ENCODE measurements at places on chromosomes 16 and 17.

- no peak overlapping the region for H3K27ac ChIP-seq
- no peaks in the 10 kb centered on the region for H3K27me3 ChIP-seq
Measured at GRCh38 chr16:84229471-84229870, 10.3 kb downstream of the KCNG4 start.

DNA sequence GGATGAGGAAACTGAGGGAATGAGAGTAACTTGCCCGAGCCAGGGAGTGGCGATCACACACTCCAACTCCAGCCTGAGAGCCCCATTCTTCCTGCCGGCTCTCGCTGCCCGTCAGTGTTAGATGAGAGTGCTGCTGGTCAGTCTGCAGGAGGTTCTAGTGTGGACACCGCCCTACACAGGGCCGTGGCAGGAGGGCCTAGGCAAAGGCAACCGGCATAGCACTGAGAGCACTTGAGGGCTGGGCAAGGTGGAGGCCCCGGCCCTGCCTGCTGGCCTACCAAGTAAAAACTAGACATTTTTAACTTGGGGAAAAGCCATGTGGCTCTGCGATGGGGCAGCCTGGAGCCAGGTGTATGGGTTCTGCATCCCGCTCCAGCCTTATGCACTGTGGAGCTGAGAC is 354.8 kb downstream of the SEC14L1 start:
- H3K36me3 ChIP-seq = peaks cover 68% of the 10 kb centered on the region
- H3K27me3 ChIP-seq = no peaks in the 10 kb centered on the region
- no peak overlapping the region for H3K4me3 ChIP-seq
- H3K4me1 ChIP-seq = peaks cover 5% of the 10 kb centered on the region
- H3K27ac ChIP-seq = no peak overlapping the region
- peak; percentile 68 for DNase-seq

GRCh38 chr17:36070427-36070826 is 6.4 kb downstream of the CCL18 start:
- no peaks in the 10 kb centered on the region for H3K36me3 ChIP-seq
- H3K27me3 ChIP-seq = peaks cover 3% of the 10 kb centered on the region
- H3K4me3 ChIP-seq = no peak overlapping the region
- H3K27ac ChIP-seq = no peak overlapping the region

- H3K27me3 ChIP-seq = peaks cover 42% of the 10 kb centered on the region
- H3K27ac ChIP-seq = no peak overlapping the region
- no peak overlapping the region for H3K4me3 ChIP-seq
- H3K4me1 ChIP-seq = no peaks in the 10 kb centered on the region
Measured at GRCh38 chr17:82366749-82367148, 4.8 kb upstream of the UTS2R start.

GRCh38 chr17:17877529-17878358 is 41.0 kb upstream of the SREBF1 start:
- no peaks in the 10 kb centered on the region for H3K27me3 ChIP-seq
- peak; percentile 94 for DNase-seq
- H3K4me1 ChIP-seq = peaks cover 20% of the 10 kb centered on the region
- H3K4me3 ChIP-seq = peak overlapping the region; percentile 31
- peaks cover 54% of the 10 kb centered on the region for H3K36me3 ChIP-seq

DNA sequence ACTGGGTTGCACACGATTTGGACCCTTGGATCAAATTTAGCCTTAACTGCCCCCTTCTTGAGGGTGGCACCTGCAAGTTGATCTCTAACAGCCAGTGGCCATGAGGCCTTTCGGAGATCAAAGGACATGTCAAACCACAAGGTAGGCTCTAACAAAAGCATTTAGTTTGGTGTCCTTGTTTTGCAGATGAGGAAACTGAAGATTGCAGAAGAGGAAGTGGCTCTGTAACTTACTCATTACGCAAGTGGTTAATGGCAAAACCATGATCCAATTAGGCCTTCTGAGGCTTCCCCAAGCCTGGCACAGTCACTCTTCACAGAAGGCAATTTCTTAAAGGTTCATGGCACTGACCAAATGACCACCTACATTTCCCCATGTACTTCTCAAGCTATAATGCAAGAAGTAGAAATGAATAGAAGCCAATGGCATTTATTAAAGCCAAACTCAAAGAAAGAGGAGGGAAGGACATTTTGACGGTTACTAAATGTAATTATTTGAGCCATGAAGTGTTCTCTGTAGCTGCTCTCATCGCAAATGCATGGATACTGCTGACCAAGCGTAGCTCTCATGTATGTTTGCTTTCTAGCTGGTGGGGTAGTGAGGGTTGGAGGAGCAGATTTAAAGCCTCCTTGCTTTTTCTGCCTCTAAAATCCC is 32.8 kb upstream of the ABCC12 start:
- no peak overlapping the region for H3K27ac ChIP-seq
- H3K4me3 ChIP-seq = no peak overlapping the region
- no peaks in the 10 kb centered on the region for H3K36me3 ChIP-seq
- peaks cover 9% of the 10 kb centered on the region for H3K27me3 ChIP-seq

DNA sequence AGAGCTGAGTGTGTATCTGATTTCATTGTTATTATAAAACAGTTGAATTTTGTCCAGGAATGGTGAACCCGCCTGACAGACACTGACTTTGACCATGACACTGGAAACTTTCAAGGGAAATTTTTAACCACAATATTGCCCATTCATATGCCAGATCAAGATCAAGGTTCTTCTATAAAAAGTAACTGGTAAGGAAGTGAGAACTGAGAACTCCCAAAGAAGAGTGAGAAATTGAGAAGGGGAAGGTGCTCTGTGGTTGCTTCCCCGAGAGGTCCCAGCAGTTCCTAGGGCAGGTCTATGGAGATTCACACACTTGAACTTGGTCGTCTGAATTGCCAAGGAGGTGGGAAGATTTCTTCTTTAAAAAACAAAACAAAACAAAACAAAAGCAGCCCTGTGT is 27.3 kb downstream of the SLC6A4 start:
- no peak for DNase-seq
- H3K27me3 ChIP-seq = peaks cover 2% of the 10 kb centered on the region
- H3K27ac ChIP-seq = no peak overlapping the region
- H3K36me3 ChIP-seq = no peaks in the 10 kb centered on the region
- no peaks in the 10 kb centered on the region for H3K4me1 ChIP-seq

DNA sequence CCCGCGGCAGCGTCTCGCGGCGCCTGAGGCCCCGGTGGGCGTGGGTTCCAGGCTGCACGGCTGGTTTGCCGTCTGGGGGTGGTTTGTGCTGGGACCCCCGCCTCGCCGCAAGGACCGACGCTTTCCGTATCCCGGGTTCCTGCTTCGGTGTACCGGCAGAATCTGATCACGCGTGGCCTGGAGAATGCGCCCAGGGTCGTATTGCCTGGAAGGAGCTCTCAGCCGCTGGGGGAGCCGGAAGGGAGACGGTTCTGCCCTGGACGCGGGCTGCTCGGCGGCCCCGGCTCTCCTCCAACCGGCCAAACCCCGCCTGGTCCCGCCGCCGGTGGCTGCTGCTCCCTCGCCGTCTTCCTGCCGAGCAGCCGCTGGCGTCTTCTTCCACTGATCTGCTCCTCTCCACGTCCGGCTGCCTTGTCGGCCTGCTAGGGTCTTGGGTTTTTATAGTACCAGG is 39.8 kb downstream of the ZNF778 start:
- no peaks in the 10 kb centered on the region for H3K27me3 ChIP-seq
- H3K4me3 ChIP-seq = peak overlapping the region; percentile 68
- H3K27ac ChIP-seq = no peak overlapping the region
- DNase-seq = peak; percentile 85

GRCh38 chr17:10073941-10074340 is 124.5 kb downstream of the GAS7 start:
- no peaks in the 10 kb centered on the region for H3K4me1 ChIP-seq
- H3K36me3 ChIP-seq = no peaks in the 10 kb centered on the region
- no peak for DNase-seq

DNA sequence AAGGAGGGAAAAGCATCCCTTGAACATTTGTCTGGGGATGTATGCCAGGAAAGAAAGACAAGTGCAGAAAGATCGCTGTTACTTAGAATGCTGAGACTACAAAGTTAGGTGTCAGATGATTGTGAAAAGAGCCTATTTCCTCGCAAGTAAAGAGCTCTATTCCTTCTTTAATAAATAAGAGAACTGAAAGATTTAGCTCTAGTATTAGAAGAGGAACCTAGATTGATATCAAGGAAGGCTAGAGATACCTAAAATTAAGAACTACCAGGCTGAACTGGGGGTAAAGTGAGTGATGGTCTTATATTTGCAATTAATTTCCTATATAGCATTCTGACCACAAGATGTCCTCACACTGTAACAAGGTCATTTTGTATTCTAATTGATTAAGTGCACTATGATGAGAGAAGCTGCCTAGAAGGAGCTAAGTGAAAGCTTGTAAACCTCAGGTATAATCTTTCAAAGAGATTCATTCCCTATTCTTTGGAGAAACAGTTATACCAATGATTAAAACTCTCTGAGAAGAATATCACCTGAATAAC is 62.3 kb downstream of the SSH2 start:
- DNase-seq = no peak
- H3K4me1 ChIP-seq = no peaks in the 10 kb centered on the region
- no peak overlapping the region for H3K4me3 ChIP-seq
- no peaks in the 10 kb centered on the region for H3K27me3 ChIP-seq
- H3K27ac ChIP-seq = no peak overlapping the region

DNA sequence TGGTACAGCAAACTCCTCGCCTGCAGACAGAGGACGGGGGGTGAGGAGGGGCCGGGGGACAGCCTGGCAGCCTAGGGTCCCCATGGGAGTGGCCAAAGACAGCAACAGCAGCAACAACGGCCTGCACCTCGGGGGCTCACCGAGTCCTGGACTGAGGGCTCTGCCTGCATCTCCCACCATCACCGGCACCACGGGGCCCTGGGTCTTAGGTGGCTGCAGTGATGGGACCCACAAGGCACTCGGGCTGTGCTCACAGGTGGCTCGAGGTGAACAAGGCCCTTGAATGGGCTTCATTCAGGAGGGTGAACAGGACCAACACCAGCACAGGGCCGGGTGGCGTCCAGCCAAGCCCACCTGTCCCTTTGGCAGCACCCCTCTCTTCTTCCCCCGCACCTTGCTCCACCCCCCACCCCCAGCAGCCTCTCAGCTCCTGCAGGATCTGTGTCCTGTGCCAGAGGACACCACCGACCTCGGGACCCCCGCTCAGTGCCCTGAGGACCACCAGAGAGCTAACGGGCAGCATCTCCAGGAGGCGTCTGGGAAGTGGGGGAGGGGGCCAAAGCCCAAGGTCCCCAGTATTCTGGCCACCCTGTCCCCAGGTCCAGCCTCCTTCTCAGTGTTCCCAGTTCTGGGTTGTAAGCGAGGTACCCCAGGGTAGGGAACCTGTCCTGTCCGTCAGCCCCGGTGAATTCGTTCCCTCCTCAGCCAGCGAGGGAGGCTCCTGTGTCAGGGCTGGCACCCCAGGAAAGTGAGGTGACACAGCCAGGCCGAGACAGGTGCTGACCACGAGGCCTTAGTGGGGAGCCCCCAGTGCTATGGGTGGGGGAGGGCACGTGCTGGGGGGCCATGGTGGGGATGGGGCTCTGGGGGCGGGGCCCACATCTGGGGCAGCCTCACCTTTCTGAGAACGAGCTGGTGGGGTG is 94.3 kb downstream of the TBC1D16 start:
- peak; percentile 74 for DNase-seq
- no peak overlapping the region for H3K27ac ChIP-seq
- H3K36me3 ChIP-seq = peaks cover 17% of the 10 kb centered on the region
- H3K4me3 ChIP-seq = no peak overlapping the region
- H3K27me3 ChIP-seq = no peaks in the 10 kb centered on the region
